ENCODE measurements at places on chromosomes 2 and 18.

GRCh38 chr2:27185331-27186026 is 26.4 kb upstream of the ATRAID start:
- peak; percentile 74 for DNase-seq

GRCh38 chr18:47526147-47526546 is 274.7 kb upstream of the SKOR2 start:
- no peak for DNase-seq

GRCh38 chr2:70536517-70537055 is 17.0 kb downstream of the TGFA start:
- no peak for DNase-seq

DNA sequence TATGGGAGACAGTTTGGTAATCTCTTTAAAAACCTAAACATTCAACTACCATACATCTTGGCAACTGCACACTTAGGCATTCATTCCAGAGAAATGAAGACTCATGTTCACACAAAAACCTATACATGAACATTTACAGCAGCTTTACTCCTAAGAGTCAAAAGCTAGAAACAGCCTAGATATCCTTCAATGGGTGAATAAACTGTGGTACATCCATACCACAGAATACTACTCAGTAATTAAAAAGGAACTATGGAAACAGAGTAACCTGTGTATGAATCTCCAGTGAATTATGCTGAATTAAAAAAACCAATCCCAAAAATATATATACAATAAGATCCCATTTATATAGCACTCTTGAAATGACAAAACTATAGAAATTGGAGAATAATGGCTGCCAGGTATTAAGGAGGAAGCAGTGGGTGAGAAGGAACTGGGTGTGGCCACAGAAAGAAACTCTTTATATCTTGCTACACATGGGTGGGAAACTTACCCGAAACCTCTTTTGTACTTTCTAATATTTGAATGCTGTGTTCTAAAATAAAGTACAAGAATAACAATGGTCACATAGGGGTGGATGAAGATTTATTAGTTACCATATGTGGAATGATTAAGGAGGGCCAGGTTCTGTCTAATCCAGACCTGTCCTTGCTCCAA is 13.7 kb downstream of the SESTD1 start:
- no peak for DNase-seq

GRCh38 chr2:68320118-68320641 is 431 bp upstream of the CNRIP1 start:
- peak; percentile 73 for DNase-seq

DNA sequence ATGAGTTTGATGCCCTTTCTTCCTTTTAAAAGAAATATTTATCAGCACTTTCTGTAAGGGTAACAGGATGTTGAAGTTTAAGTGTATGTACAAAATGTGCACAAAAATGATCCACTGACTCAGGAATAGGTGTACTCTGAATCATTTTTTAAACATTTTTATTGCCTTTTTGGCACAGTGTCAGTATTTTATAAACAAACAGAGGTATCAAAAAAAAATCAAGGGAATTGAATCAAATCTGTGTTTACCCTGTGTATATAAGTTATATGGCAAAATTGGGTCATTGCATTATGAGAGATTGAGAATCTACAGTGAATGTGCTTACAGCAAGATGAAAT is 513.9 kb upstream of the NETO1 start:
- DNase-seq = no peak

DNA sequence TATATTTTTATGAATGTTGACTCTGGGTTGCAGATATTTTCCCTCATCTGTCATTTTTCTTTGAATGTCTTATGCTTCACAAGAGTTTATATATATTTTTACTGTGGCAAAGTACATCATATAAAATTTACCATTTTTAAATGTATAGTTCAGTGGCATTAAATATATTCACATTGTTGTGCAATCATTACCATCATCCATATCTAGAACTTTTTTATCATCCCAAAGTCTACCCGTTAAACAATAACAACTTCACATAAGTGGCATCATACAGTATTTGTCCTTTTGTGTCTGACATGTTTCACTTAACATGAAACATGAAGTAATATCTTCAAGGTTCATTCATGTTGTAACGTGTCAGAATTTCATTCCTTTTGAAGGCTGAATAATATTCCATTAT is 24.5 kb downstream of the RAB3GAP1 start:
- no peak for DNase-seq

- no peak for DNase-seq
Observed at GRCh38 chr18:76875390-76876325, 53.3 kb downstream of the ZNF236 start.

DNA sequence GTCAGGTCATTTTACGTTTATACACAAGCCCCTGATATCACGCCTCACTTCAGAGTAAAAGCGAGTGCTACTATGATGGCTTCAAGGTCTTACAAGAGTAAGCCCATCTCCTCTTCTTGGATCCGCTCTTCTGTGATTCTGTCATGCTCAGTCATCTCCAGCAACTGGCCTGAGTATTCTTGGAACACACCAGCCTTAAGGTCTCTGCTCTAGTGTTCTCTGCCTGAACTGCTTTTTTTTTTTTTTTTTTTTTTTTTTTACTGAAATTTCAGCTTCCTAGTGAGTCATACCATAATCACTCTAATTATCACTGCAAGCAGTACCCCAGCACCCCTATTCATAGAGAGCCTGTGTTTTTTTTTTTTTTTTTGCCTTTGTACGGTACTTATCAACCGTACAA is 1228.9 kb downstream of the CNTNAP5 start:
- DNase-seq = no peak

DNA sequence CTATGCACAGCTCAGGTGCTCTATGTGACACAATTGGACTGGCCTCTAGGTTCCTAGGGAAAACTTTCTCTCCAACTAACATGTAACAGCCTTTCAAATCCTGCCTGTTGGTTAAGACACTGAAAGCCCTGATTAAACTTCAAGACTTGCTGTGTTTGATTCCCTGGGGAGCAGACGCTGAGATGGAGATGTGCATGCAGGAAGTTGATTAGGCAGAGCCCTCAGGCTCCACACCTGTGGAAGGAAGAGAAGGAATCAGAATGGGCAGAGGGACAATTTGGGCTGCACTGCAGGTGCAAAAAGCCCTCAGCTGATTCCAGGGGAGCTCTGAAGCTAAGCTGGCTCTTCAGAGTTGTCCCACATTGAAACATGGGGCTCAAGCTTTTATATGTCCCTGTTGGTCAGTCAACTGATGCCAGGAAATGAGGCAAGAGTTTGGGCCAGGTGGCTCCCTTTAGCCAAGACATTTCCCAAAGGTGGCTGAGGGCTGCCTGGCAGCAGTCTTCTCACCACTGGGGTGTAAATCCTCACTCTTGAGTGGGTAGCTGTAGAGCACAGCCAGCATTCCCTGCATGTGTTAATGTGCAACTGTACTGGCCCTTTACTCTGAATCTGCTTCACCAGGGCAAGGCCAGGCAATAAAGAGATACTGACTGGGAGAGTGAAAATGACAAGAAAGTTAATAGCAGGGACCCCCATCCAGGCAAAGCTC is 199.5 kb upstream of the DDX18 start:
- no peak for DNase-seq

DNA sequence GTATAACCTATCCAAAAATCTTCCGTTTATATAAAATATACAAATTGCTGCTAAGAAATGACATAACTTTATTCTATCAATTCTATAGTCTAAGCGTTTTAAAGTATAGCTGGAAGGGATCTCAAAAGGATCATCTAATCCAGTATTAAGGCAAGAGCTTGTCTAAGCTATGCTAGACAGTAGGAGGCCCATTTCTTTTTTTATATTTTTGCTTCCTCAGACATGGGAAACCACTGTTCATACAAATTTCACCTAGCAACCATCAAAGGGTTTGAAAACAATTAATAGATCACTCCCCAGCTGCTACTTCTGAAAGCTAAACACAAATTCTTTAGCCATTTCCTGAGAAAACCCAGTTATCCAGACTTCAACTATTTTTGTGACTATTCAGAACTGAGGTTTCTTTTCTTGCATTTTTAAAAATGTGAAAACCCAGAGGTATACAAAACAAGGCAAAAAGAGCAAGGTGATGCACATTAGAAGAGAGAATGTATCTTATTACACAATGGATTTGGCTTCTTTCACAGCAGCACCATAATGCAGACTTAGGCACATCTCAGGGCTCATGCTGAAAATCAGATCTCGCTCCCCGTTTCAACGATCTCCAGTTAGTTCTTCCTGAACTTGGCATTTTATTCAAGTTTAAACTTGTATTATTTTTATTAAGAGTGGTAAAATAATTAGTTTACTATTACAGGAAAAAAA is 274.4 kb downstream of the LRP1B start:
- no peak for DNase-seq

DNA sequence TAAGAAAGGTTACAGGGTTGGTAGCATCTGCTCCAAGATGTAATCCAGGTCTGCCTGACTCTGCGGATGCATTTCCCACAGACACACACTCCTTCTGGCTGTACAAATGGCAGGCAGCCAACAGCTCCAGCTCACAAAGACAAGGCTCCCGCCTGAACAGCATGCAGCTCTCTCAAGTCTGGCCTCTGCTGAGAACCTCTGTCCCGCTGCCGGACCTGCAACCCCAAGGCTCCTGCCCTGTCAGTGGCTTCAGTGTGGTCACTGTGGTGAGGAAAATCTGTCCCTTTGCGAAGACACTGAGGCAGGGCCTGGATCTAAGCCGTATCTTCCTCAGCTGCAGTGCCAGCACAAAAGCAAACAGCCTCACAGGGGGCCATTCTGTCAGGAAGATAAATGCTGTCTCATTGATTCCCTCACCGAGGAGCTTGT is 469.3 kb upstream of the MEX3C start:
- DNase-seq = peak; percentile 68

DNA sequence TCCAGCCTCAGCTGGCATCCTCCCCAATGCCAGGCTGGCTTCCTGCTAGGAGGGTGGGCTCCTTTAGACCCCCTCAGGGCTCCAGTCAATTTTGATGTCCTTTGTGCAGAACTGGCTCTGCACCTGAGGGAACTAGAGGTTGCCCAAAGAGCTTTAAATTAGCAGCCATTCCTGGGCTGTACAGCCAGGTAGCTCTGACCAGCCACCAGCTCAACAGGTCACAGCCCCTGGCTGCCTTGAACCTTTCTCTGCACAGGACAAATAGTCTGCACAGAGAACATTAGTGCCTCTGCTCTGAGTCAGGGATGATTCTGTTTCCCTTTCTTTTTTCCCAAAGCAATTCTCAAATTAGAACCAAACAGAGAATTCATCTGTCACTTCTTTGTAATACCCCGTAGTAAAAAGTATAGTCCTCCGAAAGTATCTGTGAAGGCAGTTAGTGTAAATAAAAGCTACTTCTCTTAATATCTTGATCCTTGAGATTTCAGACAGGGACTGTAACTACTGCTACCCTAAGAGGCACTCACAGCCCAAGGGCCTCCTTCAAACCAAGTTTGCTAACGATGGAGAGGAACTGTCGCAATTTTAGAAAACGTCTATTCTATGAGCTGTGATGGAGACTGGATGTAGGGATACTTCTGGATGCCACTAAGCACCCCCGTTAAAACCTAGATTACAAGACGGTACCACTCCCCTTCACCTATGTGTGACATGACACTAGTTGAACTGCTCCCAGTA is 3.0 kb downstream of the TTC32 start:
- no peak for DNase-seq

GRCh38 chr2:88057437-88057844 is 1.9 kb upstream of the KRCC1 start:
- no peak for DNase-seq

GRCh38 chr2:31258351-31258750 is 24.4 kb downstream of the EHD3 start:
- DNase-seq = no peak

- no peak for DNase-seq
Observed at GRCh38 chr18:23066060-23066459, 69.2 kb upstream of the CABLES1 start.

- DNase-seq = no peak
Observed at GRCh38 chr2:147463881-147464520, 380.8 kb upstream of the ACVR2A start.

DNA sequence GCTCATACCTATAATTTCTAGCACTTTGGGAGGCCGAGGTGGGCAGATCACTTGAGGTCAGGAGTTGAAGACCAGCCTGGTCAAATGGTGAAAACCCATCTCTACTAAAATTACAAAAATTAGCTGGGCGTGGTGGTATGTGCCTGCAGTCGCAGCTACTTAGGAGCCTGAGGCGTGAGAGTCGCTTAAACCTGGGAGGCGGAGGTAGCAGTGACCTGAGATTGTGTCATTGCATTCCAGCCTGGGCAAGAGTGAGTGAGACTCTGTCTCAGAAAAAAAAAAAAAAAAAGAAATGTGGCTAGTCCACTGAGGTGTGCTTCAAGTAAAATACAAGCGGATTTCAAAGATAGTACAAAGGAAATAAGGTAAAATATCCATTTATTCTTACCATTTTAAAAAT is 46.2 kb downstream of the RBKS start:
- DNase-seq = no peak

DNA sequence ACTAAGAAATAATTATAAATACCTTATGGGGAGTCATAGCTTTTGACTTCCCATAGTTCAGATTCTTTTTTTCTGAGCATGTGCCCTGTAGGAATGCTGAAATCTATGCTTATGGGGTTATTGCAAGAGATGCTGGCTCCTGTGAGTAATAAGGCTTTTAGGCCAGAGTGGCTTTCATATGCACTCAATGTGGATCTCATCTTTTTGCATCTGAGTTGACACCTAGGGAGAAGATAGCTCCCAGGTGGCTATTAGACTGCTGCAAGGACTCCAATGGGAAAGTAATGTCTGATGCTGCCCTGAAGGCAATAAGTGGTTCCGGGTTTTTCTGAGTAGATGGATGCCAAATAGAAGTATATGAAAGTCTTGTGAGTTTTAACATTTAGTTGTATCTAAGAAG is 21.0 kb downstream of the DNAH6 start:
- DNase-seq = no peak

- no peak for DNase-seq
Observed at GRCh38 chr2:223113161-223113560, 61.2 kb downstream of the KCNE4 start.

GRCh38 chr2:235171550-235172031 is 219.8 kb downstream of the SH3BP4 start:
- no peak for DNase-seq

- no peak for DNase-seq
Observed at GRCh38 chr18:55152801-55153200, 193.5 kb upstream of the CCDC68 start.

- DNase-seq = no peak
Observed at GRCh38 chr2:161207941-161208340, 47.7 kb downstream of the TANK start.

DNA sequence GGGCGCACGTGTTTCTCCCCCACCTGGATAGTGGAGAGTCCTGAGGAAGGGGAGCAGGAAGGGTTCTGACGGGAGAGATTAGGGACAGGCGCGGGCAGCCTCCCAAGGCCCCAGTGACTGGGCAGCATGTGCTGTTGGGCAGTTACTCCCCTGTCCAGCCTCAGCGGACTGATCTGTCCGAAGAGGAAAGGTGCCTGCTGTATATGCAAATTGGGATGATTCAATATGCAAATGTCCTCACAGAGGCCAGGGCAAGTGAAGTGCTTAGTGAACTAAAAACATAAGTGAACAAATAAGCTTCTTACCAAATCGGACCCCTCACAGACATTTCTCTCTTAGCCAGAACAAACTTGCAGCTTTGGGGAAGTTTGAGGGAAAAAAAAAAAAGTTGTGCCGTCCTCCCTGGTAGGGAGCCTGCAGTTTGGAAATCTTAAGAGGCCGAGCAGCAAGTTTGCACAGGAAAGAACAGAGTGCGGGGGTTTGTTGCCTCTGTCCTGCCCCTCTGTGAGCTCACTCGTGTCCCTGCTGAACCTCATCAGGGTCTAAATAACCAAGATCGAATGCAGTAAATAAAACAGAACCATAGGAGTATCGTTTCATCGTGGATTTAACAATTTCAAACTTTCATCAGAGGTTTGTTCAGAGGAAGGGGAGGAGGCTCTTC is 141.4 kb downstream of the KCTD1 start:
- DNase-seq = no peak

GRCh38 chr2:1055014-1055595 is 104.5 kb downstream of the SNTG2 start:
- no peak for DNase-seq
